ENCODE measurements at places on chromosomes 4 and X. TPM values are rescaled to one million over a fixed set of nuclear protein-coding genes. Genes with fewer than 3 reads are reported as not detected.

GRCh38 chrX:65697211-65697641 is 29.8 kb downstream of the MSN start:
- H3K4me3 ChIP-seq: no peak overlapping the region
- peak overlapping the region; percentile 69 for H3K27ac ChIP-seq
- no peaks in the 10 kb centered on the region for H3K27me3 ChIP-seq
- no peaks in the 10 kb centered on the region for H3K36me3 ChIP-seq
- H3K4me1 ChIP-seq: peaks cover 83% of the 10 kb centered on the region
- DNase-seq: no peak

DNA sequence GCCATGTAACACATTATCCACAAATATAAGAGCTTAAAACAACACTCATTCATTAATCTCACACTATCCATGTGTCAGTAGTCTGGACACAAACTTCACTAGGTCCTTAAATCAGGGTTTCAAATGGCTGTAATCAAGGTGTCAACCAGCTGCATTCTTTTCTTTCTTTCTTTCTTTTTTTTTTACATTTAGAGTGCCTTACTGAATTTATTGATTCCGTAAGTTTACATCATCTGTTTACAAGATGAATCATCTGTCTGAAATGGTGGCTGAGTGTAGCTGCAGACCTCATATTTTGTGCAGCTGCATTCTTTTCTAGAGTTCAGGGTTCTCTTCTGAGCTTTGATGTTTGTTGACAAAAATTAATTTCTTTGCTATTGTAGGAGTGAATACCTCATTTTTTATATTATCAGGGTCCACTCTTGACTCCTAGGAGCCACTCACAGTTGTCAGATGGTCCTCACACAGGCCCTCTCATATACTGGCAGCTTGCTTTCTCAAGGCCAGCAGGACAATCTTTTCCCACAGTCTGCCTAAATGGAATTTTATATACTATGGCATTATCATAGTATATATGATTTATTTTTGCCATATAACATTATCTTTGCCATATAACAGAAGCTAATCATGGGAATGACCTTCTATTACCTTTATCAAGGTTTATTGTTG is 37.8 kb downstream of the SPOCK3 start:
- H3K4me1 ChIP-seq: no peaks in the 10 kb centered on the region
- H3K4me3 ChIP-seq: no peak overlapping the region
- no peaks in the 10 kb centered on the region for H3K36me3 ChIP-seq
- H3K27me3 ChIP-seq: no peaks in the 10 kb centered on the region
- no peak for DNase-seq

DNA sequence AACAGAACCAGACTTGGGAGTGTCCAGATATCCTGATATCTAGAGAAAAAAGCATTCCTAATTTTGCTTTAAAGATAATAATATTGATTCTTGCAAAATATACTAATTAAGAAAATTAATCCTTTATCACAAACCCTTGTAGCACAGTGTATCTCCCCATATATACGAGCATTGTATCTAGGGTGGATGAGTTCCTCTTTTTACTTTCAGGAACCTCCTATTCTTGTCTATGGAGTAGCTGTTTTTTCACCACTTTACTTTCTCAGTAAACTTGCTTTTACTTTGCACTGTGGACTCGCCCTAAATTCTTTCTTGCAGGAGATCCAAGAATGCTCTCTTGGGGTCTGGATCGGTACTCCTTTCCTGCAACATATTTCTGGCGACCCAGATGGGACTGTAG is 103.9 kb downstream of the GLUD2 start:
- no peak overlapping the region for H3K4me3 ChIP-seq
- H3K4me1 ChIP-seq: no peaks in the 10 kb centered on the region
- H3K27me3 ChIP-seq: no peaks in the 10 kb centered on the region
- no peak overlapping the region for H3K27ac ChIP-seq

DNA sequence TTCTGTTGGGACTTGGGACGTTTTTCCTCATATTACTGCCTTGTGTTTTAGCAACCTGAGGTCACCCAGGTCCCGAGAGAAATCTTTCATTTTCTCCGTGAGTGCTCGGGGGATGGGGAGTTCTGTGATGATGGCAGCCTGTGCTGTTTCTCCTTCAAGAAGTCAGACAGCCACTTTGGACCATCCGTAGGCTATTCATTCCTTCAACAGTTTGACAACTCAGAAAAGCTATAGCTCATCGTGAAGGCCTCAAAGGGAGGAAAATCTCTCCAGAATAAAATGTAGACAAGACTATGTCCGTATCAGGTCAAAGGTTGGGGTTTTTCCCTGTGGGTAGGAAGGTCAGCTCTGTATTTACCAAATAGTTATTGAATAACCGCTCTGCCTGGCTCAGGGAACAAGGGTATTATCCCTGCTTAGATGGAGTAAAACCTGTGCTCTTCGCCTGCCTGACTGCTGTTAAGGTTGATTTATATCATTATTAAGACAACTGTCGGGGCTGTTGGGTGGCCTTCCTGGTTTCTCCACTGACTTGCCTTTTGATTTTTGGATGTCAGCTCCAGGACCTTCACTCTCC is 36.6 kb downstream of the FAM114A1 start:
- no peak overlapping the region for H3K4me3 ChIP-seq
- H3K27me3 ChIP-seq: no peaks in the 10 kb centered on the region
- H3K4me1 ChIP-seq: no peaks in the 10 kb centered on the region
- H3K27ac ChIP-seq: no peak overlapping the region

The PARM1 gene
- 64.1 TPM for total RNA-seq

DNA sequence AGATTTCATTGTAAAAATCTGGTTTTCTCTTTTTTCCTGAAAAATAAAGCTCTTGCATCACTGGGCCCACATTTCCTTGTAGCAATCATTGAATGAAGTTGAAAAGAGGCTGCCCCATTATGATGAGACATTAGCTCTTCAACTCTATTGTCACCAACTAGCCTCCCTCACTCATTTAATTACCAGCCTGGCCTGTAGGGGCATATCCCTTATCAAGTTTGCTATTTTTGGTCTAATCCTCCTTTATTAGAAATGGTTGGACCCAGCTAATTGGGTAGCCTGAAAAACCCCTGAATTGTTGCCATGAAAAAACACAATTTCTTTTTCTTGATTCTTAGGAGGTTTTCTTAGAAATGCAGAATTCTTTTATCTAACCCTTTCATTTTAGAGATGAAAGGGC is 164.6 kb upstream of the CASK start:
- no peak for DNase-seq
- H3K36me3 ChIP-seq: no peaks in the 10 kb centered on the region
- no peak overlapping the region for H3K4me3 ChIP-seq
- H3K4me1 ChIP-seq: no peaks in the 10 kb centered on the region

GRCh38 chr4:181702864-181703495 is 540.2 kb upstream of the TENM3 start:
- no peaks in the 10 kb centered on the region for H3K4me1 ChIP-seq
- no peak overlapping the region for H3K27ac ChIP-seq
- DNase-seq: no peak
- H3K4me3 ChIP-seq: no peak overlapping the region

GRCh38 chr4:181877329-181877848 is 365.8 kb upstream of the TENM3 start:
- H3K36me3 ChIP-seq: no peaks in the 10 kb centered on the region
- no peak for DNase-seq
- no peaks in the 10 kb centered on the region for H3K4me1 ChIP-seq
- H3K27me3 ChIP-seq: no peaks in the 10 kb centered on the region
- no peak overlapping the region for H3K4me3 ChIP-seq

DNA sequence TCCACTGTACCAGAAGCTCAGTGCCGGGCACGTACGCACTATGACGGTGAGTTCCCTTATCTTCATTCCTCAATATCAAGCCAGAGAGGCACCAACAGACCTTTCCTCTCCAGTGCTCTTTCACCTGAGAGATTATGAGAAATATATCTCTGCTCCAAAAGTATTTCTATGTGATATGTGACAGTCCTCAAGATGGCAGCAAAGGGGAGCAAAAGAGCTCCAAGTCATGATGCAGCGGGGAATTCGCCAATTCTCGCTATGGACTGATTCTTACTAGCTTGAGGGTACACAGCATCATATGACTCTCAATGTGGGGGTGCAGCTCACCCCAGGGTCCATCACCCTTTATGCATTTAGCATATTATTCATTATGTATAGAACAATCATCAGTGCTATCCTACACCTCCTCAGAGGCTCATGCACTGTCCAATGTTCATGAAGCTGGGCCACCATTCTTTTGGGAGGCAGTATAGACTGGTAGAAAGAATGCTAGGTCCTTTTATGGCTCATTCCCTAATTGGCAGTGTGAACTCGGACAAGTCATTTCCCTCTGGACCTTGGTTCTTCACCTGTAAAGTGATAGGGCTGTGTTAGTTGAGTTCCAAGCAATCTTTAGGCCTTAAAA is 12.8 kb upstream of the IQSEC2 start:
- no peak overlapping the region for H3K4me3 ChIP-seq
- no peaks in the 10 kb centered on the region for H3K27me3 ChIP-seq
- H3K4me1 ChIP-seq: no peaks in the 10 kb centered on the region
- H3K36me3 ChIP-seq: no peaks in the 10 kb centered on the region

The GPR82 gene
- 0.65 TPM for total RNA-seq

DNA sequence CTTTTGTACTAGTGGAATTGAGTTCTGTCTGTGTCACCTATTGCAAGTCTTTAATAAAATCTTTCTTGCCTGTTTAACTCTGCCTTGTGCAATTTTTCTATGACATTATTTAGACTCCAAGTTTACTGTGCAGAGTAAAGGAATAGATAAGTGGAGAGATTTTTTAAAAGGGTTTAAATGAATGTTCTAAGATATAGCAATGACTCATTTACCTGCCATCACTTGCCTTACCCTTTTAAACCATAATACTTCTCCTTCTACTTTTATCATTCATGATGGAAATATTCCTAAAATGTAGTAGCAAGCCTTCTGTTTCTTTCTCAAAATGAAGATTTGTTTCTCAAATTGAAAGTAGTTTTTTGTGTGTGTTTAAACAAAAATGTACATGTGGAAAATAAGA is 782.8 kb upstream of the MAGEB2 start:
- no peak for DNase-seq
- H3K27me3 ChIP-seq: no peaks in the 10 kb centered on the region
- H3K36me3 ChIP-seq: no peaks in the 10 kb centered on the region
- no peak overlapping the region for H3K27ac ChIP-seq
- no peaks in the 10 kb centered on the region for H3K4me1 ChIP-seq
- H3K4me3 ChIP-seq: no peak overlapping the region

DNA sequence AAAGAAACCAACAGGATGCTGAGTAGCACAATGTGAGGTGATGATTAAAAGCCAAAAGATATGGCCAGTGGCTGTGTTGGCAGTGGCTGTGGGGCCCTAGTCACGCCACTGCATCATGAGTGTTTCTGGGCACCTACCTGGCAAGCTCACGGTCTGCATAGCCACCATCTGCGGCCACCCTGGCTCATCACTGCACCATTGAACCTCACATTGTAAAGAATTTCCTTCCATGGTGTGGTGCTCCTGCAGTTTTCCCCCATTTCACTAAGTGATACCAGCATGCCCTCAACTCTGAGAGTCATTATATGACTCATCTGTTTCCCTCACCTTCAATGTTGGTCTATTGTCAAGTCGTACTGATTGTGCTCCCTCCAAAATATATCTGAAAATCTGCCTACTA is 45.5 kb upstream of the CLNK start:
- H3K36me3 ChIP-seq: no peaks in the 10 kb centered on the region
- no peak for DNase-seq
- no peaks in the 10 kb centered on the region for H3K27me3 ChIP-seq
- no peak overlapping the region for H3K27ac ChIP-seq
- H3K4me3 ChIP-seq: no peak overlapping the region
- H3K4me1 ChIP-seq: no peaks in the 10 kb centered on the region

DNA sequence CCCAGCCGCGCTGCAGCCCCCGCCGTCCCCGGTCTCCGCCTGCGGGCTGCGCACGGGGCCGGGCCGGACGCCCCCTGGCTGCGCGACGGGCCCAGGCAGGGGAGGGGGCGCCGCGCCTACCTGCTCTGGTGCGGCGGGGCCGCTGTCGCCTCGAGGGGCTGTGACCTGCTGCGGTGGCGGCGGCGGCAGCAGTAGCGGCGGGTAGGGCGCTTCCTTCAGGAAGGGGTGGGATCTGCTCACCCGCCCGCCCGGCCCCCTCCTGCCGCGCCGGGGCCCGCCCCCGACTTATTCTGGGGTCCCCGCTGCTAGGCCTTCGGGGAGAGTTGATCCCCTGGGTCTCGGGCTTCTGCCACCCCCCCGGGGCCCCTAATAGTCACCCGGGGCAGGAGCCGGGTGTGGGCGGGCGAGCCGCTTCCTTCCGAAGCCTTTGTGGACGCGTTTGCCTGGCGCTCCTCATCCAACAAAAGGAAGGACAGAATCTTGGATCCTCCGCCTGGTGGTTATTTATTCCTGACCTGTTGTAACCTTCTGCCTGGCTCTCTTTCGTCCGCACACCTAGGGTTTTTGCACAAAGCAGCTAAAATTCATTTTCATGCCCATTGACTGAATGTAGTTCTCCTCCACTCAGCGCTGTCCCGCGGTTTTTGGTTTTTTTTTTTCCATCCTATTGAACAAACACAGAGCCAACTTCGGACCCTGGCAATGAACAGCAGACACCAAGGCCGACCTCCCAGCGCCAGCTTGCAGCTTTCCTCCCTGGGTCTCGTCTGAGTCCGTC is at the start of gene TMEM150C:
Gene TMEM150C (minus strand): TSS at position 203 of the 778 bp plus-strand sequence. CDS start 57,331 bp downstream, outside the sequence.
- no peak for DNase-seq
- no peak within 1 kb of the TSS for H3K27ac ChIP-seq
- H3K36me3 ChIP-seq: no peaks in the 10 kb centered on the region
- H3K4me3 ChIP-seq: peak within 1 kb of the TSS; percentile 66

DNA sequence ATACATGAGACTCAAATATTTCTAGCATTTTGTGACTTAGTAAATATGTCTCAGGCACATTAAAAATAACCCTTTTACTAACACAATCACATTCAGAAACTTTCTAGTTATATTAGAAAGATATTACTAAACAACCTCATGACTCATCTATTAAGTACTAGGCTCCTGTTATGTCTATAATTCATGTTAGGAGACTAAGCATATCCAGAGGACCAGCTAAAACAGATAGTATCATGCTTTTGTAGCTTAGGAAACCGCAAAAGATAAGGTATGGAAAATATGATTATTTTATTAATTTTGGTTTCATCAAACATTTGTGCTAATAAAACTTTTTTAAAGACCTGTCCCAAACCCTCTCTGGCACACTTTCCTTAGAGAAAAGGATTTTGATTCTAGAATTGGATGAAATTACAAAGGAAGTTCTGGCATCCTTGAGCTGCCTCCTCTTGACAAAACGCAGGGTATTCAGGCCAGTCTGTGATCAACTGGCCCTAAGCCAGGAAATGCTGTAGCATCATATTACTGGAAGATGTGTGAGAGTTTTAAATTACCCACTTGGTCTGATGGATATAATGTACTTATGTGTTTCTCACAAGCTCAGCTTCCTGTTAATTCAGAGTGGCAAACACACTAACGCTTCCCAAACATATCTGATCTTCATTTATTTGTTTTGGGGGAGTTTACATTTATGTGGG is 60.4 kb downstream of the NRK start:
- H3K4me3 ChIP-seq: no peak overlapping the region
- H3K27ac ChIP-seq: no peak overlapping the region
- H3K4me1 ChIP-seq: no peaks in the 10 kb centered on the region
- no peaks in the 10 kb centered on the region for H3K36me3 ChIP-seq

The RPA4 gene
- 1.5 TPM for total RNA-seq

The PAGE1 gene
- not detected for total RNA-seq

GRCh38 chr4:71411981-71412380 is 73.2 kb downstream of the SLC4A4 start:
- no peaks in the 10 kb centered on the region for H3K36me3 ChIP-seq
- no peaks in the 10 kb centered on the region for H3K4me1 ChIP-seq
- no peaks in the 10 kb centered on the region for H3K27me3 ChIP-seq
- H3K4me3 ChIP-seq: no peak overlapping the region
- no peak overlapping the region for H3K27ac ChIP-seq
